Natural killer cell treated with Interleukin-12 subunit alpha and Interleukin-12 subunit beta and Interleukin-15 and Interleukin-18, amount 100 ng/mL, for 72 hours (primary cell): ENCODE measurements at places on chromosomes 4 and X. TPM values are rescaled to one million over a fixed set of nuclear protein-coding genes. Genes with fewer than 3 reads are reported as not detected.

HSD17B13 gene
- not detected for total RNA-seq

SPRY1 gene
- 4.2 TPM for total RNA-seq

VCX gene
- not detected for total RNA-seq

FAM114A1 gene
- 1.7 TPM for total RNA-seq

SERPINA7 gene
- not detected for total RNA-seq

POU3F4 gene
- total RNA-seq: not detected

SMIM31 gene
- not detected for total RNA-seq

CRMP1 gene
- not detected for total RNA-seq

SLIT2 gene
- not detected for total RNA-seq

DNA sequence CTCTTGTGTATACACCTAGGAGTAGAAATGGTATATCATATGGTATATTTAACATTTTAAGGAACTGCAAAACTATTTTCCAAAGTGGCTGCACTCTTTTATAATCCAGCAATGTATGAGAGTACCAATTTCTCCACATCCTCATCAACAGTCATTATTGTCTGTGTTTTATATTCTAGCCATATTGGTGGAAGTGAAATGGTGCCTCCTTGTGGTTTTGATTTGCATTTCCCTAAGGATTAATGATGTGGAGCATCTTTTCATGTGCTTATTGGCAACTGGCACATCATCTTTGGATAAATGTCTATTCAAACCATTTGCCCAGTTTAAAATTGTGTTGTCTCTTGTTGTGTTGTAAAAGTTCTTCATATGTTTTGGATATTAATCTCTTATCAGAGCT lies 9.6 kb downstream of the BMP15 start:
- H3K4me3 ChIP-seq: no peak overlapping the region
- no peaks in the 10 kb centered on the region for H3K36me3 ChIP-seq
- no peak overlapping the region for H3K27ac ChIP-seq
- H3K27me3 ChIP-seq: no peaks in the 10 kb centered on the region

- DNase-seq: no peak
- H3K4me1 ChIP-seq: no peaks in the 10 kb centered on the region
- H3K4me3 ChIP-seq: no peak overlapping the region
- no peaks in the 10 kb centered on the region for H3K36me3 ChIP-seq
- no peak overlapping the region for H3K27ac ChIP-seq
- no peaks in the 10 kb centered on the region for H3K27me3 ChIP-seq
Observed at GRCh38 chr4:173919196-173919595, 364.3 kb downstream of the FBXO8 start.

GRCh38 chr4:142567199-142567598 lies 278.9 kb downstream of the INPP4B start:
- H3K27ac ChIP-seq: peak overlapping the region; percentile 78
- no peaks in the 10 kb centered on the region for H3K27me3 ChIP-seq

DNA sequence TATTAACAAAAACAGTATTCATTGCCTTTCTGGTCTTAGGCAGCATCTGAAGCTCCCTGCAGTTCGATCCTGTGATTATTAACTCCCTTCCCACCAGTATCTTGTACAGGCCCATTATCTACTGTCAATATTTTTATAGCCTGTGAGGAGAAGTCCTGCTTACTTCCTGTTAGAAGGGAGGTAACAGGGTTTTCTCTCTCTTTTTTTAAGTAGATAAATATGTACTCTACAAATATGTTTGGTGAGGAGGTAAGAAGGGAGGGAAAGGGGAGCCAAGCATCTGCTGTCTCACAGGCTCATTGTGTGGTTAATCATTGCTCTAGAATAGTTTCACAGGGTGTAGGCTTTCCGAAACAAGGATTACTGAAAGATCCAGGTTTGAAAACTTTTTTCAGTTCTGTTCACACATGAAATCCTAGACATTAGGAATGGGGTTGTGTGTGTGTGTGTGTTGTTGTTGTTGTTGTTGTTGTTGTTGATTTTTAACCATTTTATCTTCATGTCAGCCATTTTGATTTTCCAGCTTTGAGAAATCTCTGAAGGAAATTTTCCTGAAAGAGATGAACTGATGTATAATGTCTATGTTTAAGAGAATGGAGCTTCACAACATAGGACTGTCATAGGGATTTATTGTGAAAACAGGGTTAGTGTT lies 14.2 kb downstream of the ATOH1 start:
- H3K27ac ChIP-seq: no peak overlapping the region
- H3K4me3 ChIP-seq: no peak overlapping the region
- H3K36me3 ChIP-seq: no peaks in the 10 kb centered on the region
- H3K4me1 ChIP-seq: no peaks in the 10 kb centered on the region

GRCh38 chr4:173181848-173182247 lies 13.2 kb downstream of the GALNT7 start:
- H3K4me3 ChIP-seq: no peak overlapping the region
- DNase-seq: no peak
- peaks cover 17% of the 10 kb centered on the region for H3K4me1 ChIP-seq

- peaks cover 16% of the 10 kb centered on the region for H3K36me3 ChIP-seq
- peaks cover 2% of the 10 kb centered on the region for H3K4me1 ChIP-seq
- no peak overlapping the region for H3K4me3 ChIP-seq
- DNase-seq: no peak
- no peak overlapping the region for H3K27ac ChIP-seq
Observed at GRCh38 chr4:88674979-88675378, 22.6 kb downstream of the NAP1L5 start.

DNA sequence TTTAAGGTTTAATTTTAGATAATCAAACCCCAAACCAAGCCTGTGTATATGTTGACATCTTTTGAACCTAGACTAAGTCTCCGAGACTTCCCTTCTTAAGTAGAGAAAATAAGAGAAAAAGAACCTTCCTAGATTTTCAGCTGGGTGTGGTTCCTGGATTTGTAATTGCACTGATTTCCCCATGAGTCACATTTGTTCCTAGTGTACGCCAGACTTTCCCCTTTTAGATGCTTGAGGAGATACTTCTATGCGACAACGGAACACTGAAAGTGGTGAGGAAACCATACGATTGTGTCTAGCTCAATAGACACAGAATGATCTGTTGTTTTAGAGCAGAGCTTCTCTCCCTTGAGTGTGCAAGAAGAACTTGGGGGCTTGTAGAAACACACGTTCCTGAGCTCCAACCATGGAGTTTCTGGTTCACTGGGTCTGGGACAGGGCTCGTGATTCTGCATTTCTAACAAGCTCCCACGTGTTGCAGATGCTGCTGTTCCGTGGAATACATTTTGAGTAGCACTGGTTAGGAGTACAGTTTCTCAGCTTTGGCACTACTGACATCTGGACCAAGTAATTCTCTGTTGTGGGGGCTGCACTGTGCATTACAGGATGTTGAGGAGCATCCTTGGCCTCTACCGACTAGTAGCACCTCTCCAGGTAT lies 87.1 kb downstream of the AMELX start:
- H3K4me1 ChIP-seq: no peaks in the 10 kb centered on the region
- DNase-seq: no peak
- H3K27me3 ChIP-seq: peaks cover 5% of the 10 kb centered on the region
- H3K36me3 ChIP-seq: no peaks in the 10 kb centered on the region

DNA sequence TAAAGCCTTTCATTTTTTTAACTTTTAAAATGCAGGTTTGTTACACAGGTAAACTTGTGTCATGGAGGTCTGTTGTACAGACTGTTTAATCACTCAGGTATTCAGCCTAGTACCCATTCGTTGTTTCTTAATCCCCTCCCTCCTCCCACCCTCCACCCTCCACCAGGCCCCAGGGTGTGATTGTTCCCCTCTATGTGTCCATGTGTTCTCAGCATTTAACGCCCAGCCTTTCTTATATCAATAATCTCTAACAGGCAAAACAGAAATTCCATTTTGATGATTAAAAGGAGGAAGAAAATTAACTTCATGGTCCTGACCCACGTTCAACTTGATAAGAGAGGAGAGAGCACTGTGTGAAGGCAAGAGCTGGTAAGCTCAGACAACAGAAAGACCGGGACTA lies 75.1 kb downstream of the TSPAN5 start:
- DNase-seq: no peak
- no peaks in the 10 kb centered on the region for H3K36me3 ChIP-seq
- no peaks in the 10 kb centered on the region for H3K27me3 ChIP-seq
- H3K4me1 ChIP-seq: peaks cover 26% of the 10 kb centered on the region
- H3K4me3 ChIP-seq: no peak overlapping the region
- H3K27ac ChIP-seq: no peak overlapping the region

GRCh38 chrX:122504026-122504425 lies 680.1 kb upstream of the GRIA3 start:
- no peak overlapping the region for H3K27ac ChIP-seq
- DNase-seq: no peak
- H3K27me3 ChIP-seq: no peaks in the 10 kb centered on the region
- no peak overlapping the region for H3K4me3 ChIP-seq

DNA sequence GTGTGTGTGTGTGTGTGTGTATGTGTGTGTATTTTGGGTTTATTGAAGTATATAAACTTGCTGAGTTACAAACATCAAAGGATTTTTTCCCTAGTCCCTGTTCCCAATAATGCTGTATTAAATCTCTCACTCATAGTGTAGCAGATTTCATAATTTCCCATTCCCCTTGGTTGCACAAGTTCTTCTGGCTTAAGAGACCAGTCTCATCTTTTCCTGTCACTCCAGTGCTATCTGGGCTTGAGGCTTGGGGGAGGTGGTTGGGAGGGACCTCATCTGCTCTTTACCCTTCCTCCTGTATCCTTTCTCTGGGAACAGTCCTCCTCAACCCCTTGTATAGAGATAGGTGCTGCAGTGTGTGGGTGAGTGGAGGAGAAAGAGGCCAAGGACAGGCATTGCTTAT lies 285.4 kb upstream of the BOD1L1 start:
- no peak overlapping the region for H3K4me3 ChIP-seq
- no peaks in the 10 kb centered on the region for H3K36me3 ChIP-seq
- no peak for DNase-seq
- no peak overlapping the region for H3K27ac ChIP-seq
- H3K27me3 ChIP-seq: peaks cover 2% of the 10 kb centered on the region

- DNase-seq: no peak
- no peaks in the 10 kb centered on the region for H3K4me1 ChIP-seq
- no peaks in the 10 kb centered on the region for H3K36me3 ChIP-seq
- no peak overlapping the region for H3K4me3 ChIP-seq
- H3K27me3 ChIP-seq: no peaks in the 10 kb centered on the region
Observed at GRCh38 chr4:186596346-186596745, 41.0 kb upstream of the MTNR1A start.

DNA sequence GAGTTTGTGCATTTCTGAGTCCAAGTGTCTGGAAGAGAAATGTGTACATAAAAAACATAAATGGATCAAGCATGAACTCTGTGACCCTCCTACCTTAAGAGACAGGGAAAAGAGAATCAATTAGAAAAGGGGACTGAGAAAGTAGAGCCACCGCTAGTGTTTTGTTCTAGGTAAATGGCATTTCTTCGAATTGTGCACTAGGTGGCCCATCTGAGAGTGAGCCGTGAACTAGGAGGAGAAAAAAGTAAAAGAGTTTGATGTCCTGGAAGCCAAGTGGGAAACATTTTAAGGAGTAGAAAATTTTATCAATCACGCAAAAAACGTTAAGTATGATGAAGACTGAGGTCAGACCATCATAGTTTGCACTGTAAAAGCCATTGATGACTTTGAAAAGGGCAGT lies 55.1 kb downstream of the NAF1 start:
- H3K27me3 ChIP-seq: no peaks in the 10 kb centered on the region
- H3K4me1 ChIP-seq: peaks cover 4% of the 10 kb centered on the region
- H3K27ac ChIP-seq: no peak overlapping the region
- H3K4me3 ChIP-seq: no peak overlapping the region
- DNase-seq: no peak

GRCh38 chr4:81589262-81589661 lies 117.6 kb upstream of the RASGEF1B start:
- no peak overlapping the region for H3K27ac ChIP-seq
- DNase-seq: no peak
- peaks cover 2% of the 10 kb centered on the region for H3K27me3 ChIP-seq
- no peaks in the 10 kb centered on the region for H3K36me3 ChIP-seq
- no peak overlapping the region for H3K4me3 ChIP-seq
- H3K4me1 ChIP-seq: no peaks in the 10 kb centered on the region

GRCh38 chr4:7422898-7423180 lies 11.9 kb downstream of the PSAPL1 start:
- no peaks in the 10 kb centered on the region for H3K4me1 ChIP-seq
- peaks cover 17% of the 10 kb centered on the region for H3K27me3 ChIP-seq
- H3K4me3 ChIP-seq: no peak overlapping the region
- no peaks in the 10 kb centered on the region for H3K36me3 ChIP-seq

GRCh38 chrX:24777660-24778059 lies 83.9 kb downstream of the POLA1 start:
- no peak for DNase-seq
- H3K27ac ChIP-seq: no peak overlapping the region
- no peak overlapping the region for H3K4me3 ChIP-seq
- no peaks in the 10 kb centered on the region for H3K27me3 ChIP-seq
- peaks cover under 1% of the 10 kb centered on the region for H3K36me3 ChIP-seq

DNA sequence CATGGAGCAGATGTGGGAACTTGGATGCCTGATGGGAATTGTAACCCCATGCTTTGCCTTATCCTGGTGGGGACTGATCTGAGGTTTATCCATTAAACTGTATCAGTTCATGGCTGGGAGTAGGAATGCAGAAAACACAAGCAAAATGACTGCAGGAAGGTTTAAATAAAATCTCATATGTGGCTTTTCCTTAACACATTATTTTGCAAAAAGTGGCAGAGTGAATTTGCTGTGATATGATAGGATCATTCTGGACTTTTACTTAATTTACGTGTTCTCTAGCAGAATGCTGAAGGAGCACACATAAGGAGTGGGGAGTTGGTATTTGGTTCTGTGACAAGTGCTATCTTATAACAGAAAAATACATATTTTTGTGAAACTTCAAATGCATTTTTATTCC lies 34.8 kb downstream of the REPS2 start:
- H3K27me3 ChIP-seq: no peaks in the 10 kb centered on the region
- no peaks in the 10 kb centered on the region for H3K4me1 ChIP-seq
- no peak for DNase-seq
- no peaks in the 10 kb centered on the region for H3K36me3 ChIP-seq
- no peak overlapping the region for H3K27ac ChIP-seq

- H3K27me3 ChIP-seq: no peaks in the 10 kb centered on the region
- no peak for DNase-seq
- no peaks in the 10 kb centered on the region for H3K36me3 ChIP-seq
- no peak overlapping the region for H3K4me3 ChIP-seq
Observed at GRCh38 chr4:168800926-168801325, 209.1 kb downstream of the CBR4 start.

DNA sequence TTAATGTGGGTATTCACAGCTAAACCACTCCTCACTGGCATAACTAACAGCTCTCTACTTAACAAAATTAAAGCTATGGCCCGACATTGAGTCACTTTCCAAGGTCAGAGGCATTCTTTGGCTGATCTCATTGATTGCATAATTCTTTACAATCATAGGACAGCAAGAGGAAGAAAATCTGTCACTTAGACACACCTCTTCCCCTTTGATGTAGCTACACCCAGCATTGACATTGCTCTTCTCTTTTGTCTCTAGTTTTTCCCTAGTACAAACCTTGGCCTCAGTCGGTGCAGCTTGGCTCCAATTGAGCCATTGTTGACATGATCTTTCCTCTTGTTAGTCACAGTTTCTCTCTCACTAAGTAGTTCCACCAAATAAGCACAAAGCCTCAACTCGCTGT lies 313.3 kb upstream of the ACTRT1 start:
- H3K36me3 ChIP-seq: no peaks in the 10 kb centered on the region
- H3K27ac ChIP-seq: no peak overlapping the region
- H3K27me3 ChIP-seq: peaks cover 2% of the 10 kb centered on the region
- H3K4me1 ChIP-seq: no peaks in the 10 kb centered on the region
- H3K4me3 ChIP-seq: no peak overlapping the region

- H3K27me3 ChIP-seq: no peaks in the 10 kb centered on the region
- H3K36me3 ChIP-seq: no peaks in the 10 kb centered on the region
- H3K4me3 ChIP-seq: no peak overlapping the region
- H3K27ac ChIP-seq: no peak overlapping the region
- no peaks in the 10 kb centered on the region for H3K4me1 ChIP-seq
Observed at GRCh38 chr4:181684310-181684709, 558.9 kb upstream of the TENM3 start.
